Upper lobe of left lung (tissue), 6 donors: ENCODE measurements at places on chromosomes 1 and 21. TPM values are rescaled to one million over a fixed set of nuclear protein-coding genes. Genes with fewer than 3 reads are reported as not detected.
A peak's percentile ranks its signal among the peaks of the same experiment; 100 is the strongest.

The MARK1 gene
- 1.0 TPM for total RNA-seq

The LEFTY2 gene
- 0.60 TPM for total RNA-seq

DNA sequence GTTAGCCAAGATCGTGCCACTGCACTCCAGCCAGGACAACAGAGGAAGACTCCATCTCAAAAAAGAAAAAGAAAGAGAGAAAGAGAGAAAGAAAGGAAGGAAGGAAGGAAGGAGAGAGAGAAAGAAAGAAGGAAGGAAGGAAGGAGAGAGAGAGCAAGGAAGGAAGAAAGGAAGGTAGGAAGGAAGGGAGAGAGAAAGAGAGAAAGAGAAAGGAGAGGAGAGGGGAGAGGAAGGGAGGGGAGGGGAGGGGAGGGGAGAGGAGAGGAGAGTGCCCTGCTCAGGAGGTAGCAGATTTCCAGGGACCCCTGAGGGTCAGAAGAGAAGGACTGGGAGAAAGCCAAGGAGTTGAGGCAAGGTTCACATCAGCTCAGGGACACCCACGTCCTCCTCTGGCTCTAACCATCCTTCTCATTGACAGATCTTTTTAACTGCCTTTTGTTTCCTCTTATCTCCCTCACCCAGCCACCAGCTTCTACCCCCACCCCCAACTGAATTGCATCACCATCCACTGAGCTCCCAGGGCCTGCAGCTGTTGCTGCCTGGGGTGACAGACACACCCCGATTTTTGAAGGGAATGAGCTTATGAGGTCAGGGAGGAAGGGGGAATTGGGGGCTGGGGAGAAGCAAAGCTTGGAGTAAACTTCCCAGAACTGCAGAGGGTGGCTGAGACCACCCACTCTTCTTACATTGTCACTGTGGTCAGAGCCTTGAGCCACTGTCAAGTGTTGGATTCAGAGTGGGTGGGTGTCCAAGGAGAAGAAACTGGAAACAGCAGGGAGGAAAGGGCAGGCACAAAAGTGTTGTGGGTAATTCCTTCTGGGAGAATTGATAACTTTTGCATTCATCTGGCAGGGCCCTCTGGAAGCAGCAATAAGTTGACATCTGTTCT lies 91.6 kb downstream of the GLUL start:
- peak overlapping the region; percentile 56 for H3K27ac ChIP-seq
- no peak overlapping the region for H3K4me3 ChIP-seq
- H3K27me3 ChIP-seq: no peaks in the 10 kb centered on the region
- H3K4me1 ChIP-seq: peaks cover 7% of the 10 kb centered on the region

- H3K4me1 ChIP-seq: peaks cover 71% of the 10 kb centered on the region
- peak overlapping the region; percentile 76 for H3K27ac ChIP-seq
- no peaks in the 10 kb centered on the region for H3K27me3 ChIP-seq
- DNase-seq: peak; percentile 51
These were observed 7.8 kb downstream of the CAPZB start for GRCh38 chr1:19477284-19478249.

DNA sequence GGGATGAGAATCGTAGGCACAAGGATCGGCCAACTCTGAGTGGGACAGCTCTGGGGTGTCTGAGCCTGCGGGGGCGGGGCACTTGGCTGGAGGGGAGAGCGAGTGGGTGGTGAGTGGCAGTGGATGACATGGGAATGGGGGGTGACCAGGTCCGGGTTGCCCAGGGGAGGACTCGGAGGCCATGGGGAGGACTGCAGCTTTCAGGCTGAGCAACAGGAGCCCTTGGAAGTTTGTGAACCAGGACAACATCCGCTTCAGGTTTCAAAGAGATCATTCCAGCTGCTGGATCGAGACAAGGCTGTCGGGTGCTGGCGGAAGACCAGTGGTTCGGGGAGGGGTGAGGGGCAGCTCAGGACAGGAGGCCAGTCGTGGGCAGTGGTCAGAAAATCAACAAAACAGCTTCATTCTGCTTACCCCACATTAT lies 124.4 kb upstream of the IRF2BP2 start:
- H3K27me3 ChIP-seq: no peaks in the 10 kb centered on the region
- peaks cover 8% of the 10 kb centered on the region for H3K4me1 ChIP-seq
- H3K36me3 ChIP-seq: no peaks in the 10 kb centered on the region
- no peak overlapping the region for H3K27ac ChIP-seq

The MCOLN2 gene
- total RNA-seq: 6.4 TPM

DNA sequence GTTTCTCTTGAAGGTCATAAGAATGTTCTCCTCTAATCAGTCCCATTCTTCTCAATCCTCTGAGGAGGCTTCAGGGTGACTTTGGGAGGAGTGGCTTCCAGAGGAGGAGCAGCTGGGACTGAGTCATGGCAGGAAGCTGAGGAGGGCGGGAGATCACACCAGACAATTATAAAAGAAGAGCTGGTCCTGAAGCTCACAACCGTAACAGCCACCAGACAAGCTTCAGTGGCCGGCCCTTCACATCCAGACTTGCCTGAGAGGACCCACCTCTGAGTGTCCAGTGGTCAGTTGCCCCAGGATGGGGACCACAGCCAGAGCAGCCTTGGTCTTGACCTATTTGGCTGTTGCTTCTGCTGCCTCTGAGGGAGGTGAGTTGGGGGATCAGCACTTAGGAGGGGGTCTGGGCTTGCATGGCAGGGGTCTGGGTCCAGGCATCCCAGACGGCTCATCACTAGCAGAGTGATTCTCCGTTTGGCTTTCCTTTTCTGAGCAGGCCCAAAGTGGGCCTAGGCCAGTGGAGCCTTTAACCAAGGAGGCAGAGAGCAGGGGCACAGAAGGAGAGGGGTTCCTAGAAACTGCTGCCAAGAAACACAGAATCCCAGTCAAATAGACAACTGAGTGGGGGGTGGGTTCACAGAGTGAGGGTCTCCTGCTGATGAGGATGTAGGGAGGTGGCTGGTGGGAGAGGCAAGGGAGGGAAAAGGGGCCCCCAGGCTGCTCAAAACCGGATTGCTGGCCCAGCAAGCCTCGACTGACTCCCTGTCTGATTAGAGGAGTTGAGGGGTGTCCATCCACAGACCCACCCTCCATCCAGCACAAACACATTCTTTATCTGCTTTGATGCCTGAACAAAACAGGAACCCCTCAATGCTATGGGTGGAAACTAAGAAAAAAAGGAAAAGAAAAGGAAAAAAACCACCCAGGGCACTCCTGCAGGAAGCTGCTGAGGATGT lies at the start of gene ECM1:
Gene ECM1 (plus strand): TSS at position 198 of the 953 bp plus-strand sequence. CDS start 101 bp downstream, at position 299.
- H3K4me1 ChIP-seq: peaks cover 17% of the 10 kb centered on the region
- no peaks in the 10 kb centered on the region for H3K27me3 ChIP-seq
- peak within 1 kb of the TSS; percentile 83 for H3K27ac ChIP-seq

DNA sequence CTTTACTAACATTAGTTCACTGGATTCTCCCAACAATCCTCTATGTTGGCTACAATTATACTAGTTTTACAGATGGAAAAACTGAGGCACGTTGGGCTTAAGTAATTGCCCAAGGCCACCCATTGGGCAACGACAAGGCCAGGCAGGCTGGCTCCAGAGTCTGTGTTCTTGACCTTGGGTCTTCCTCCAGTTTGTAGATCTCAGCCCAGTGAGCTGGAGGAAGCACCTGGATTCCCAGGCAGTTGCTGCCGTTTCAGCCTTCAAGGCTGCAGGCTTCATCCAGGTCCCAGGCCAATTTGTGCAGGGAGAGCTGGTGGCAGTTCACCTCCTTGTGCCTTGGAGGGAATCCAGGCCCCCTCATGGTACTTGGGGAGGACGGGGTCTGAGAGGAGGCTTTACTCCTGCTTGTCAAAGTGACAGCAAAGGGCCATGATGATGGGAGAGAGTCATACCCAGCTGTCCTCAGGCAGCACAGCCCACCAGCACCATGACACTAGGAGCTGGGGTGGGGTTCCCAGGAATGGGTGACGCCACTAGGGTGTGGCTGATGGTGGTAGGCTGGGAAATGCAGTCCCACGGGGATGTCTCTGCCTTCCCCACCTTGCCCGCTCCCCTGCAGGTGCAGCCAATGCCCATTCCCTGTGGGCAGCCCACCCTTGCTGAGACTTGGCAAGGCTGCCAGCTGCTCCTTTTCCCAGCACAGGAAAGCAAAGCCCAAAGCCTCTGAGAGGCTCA lies 27.1 kb downstream of the PKP1 start:
- no peak for DNase-seq
- peaks cover 52% of the 10 kb centered on the region for H3K4me1 ChIP-seq
- H3K27ac ChIP-seq: peak overlapping the region; percentile 54
- no peak overlapping the region for H3K4me3 ChIP-seq
- no peaks in the 10 kb centered on the region for H3K27me3 ChIP-seq

The KHDC4 gene
- total RNA-seq: 31.7 TPM

GRCh38 chr1:100449477-100449876 lies 88.5 kb upstream of the GPR88 start:
- no peak for DNase-seq
- H3K4me3 ChIP-seq: no peak overlapping the region
- no peak overlapping the region for H3K27ac ChIP-seq
- H3K27me3 ChIP-seq: no peaks in the 10 kb centered on the region
- no peaks in the 10 kb centered on the region for H3K36me3 ChIP-seq

The OLFML2B gene
- 5.1 TPM for total RNA-seq

DNA sequence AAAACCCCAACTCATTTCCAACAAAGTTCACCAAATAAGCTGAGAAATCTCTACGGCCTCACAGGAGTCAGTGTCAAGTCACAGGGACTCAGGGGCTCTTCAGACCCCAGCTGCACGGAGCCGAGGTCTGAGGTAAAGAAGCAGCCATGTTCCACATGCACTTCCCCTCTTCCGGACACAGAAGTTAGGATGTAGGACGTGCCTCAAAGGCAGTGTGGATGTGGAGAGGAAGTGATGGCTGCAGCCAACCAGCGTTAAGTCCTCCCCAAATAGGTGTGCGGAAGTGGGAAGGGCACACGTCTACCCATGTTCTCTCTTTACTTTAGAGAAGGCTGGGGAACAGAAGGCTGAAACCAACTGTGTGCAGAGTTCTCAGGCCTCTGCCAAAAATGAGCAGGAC lies 14.6 kb upstream of the NCF2 start:
- H3K27ac ChIP-seq: peak overlapping the region; percentile 77
- H3K36me3 ChIP-seq: no peaks in the 10 kb centered on the region
- H3K4me3 ChIP-seq: no peak overlapping the region
- H3K4me1 ChIP-seq: peaks cover 31% of the 10 kb centered on the region
- peak; percentile 66 for DNase-seq
